Renal cortical epithelial cell (primary cell): ENCODE measurements at places on chromosomes 4 and X. TPM values are rescaled to one million over a fixed set of nuclear protein-coding genes. Genes with fewer than 3 reads are reported as not detected.

The PABPC1L2A gene
- not detected in 2 replicates for total RNA-seq

The ANXA3 gene
- 195 and 668 TPM in 2 replicates for total RNA-seq

- DNase-seq, result no peak
Observed at GRCh38 chrX:111443946-111444345, 32.0 kb upstream of the DCX start.

- no peak for DNase-seq
Observed at GRCh38 chr4:61152433-61152832, 47.7 kb upstream of the ADGRL3 start.

- peak; percentile 88 for DNase-seq
Observed at GRCh38 chrX:107674480-107675364, 46.4 kb downstream of the PRPS1 start.

DNA sequence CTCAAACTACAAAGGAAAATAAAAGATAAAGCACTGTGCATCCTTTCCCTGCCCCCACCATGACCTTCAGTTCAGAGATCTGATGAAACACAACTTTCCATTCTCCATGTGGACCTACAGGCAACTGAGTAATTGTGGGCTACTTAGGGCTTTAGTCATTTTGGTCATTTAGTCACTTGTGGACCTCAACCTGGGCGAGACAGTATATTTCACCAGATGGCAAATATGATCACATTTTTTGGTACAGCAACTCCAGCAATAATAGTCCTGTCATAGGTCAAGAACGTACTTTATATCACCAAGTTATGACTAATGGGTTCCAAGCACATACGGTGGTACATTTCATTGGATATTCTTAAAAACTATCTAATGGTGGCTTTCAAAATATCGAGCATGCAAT, 141.2 kb downstream of the PDGFC start:
- peak; percentile 22 for DNase-seq

DNA sequence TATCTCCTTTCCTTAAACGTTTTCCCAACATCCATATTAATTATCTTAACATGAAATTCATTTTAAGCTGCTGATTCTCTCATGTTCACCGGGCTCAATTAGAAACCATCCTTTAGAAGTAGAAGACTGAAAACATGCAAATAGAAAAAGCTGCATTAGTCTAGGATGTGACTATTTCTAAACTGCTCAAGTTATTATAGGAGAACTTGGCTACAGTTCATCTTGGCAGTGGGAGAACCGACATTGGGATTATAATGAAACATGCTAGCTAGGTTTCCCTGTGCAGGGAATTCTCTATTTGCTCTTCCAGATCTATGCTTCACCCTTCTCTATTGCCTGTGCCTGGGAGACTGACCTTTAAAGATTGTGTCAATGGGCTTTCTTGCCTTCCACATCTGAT, 151.0 kb upstream of the PPARGC1A start:
- no peak for DNase-seq

GRCh38 chrX:130810561-130810960, 92.4 kb downstream of the ENOX2 start:
- no peak for DNase-seq
